Suppressor macrophage (primary cell): ENCODE measurements at places on chromosomes 11 and 22.
A peak's percentile ranks its signal among the peaks of the same experiment; 100 is the strongest.

DNA sequence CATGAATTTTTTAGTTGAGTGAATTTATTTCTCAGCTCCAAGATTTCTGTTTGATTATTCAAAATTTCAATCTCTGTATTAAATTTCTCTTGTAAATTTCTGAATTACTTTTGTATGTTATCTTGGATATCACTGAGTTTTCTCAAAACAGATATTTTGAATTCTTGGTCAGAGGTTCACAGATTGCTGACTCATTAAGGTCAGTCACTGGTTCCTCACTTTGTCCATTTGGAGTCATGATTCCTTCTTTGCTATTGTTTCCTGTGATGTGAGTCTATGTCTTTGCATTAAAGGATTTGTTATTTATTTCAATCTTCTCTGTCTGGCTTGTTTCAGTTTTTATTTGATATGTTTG lies 10.2 kb upstream of the IL17RA start:
- DNase-seq, result no peak

DNA sequence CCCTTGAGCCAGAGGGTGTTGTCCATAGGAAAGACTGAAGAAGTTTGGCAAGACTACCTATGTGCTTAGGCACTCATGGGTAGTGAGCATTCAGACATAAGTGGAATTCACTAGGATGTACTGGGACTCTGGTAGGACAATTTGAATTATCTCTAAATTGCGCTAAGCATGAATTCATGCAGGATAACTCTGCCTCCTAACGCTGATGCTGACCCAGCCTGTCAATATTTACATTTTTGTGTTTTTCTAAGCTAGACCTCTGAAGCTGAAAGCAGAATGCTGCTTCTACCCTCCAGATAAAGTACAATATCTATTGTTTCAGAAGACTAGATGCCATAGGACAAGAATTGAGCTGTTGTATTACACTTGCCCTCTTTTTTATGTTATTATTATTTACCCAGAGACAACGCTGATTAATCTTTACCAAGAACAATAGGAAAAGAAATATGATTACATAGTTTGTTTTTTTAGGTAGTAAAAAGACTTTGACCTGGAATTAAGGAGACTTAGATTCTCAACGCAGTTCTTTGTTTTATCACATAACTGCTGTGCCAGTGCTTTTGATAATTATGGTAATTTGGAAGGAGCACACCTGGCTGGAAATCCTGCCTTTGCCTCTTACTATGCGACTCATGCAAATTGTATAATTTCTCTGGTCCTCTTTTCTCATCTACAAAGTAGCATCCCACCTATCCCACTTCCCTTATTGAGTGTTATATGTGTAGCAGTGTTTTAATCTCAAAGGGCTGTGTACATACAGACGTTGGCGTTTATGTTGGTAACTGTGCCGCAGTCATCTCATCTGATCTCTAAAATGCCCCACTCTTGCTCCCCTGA lies 21.2 kb upstream of the GRAMD1B start:
- DNase-seq, result no peak

- DNase-seq, result no peak
These were observed 13.6 kb downstream of the CHEK2 start for GRCh38 chr22:28728002-28728401.

DNA sequence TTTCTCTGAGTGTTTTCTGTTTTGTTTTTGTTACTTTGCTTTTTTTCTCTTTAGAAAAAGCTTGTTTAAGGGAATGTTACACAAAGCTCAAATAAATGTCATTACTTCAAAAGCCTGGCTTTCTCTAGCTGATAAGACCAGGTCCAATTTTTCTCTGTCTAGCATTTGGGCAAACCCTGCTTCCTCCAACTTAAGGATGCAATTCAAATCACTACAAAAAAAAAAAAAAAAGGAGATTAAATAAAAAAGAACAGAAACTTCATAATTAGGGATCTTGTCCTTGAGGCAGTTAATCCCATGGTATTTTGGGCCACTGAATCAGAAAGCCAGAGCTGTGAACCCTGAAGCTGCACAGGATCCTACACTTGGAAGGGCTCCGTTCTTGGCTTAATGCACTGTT lies 480.8 kb upstream of the KIRREL3 start:
- DNase-seq, result no peak

GRCh38 chr11:110479108-110480101 lies 49.7 kb downstream of the FDX1 start:
- peak; percentile 63 for DNase-seq

GRCh38 chr11:65110354-65110861 lies 1.3 kb upstream of the TM7SF2 start:
- DNase-seq, result peak; percentile 92

GRCh38 chr11:117074119-117074518 lies 24.1 kb downstream of the SIK3 start:
- DNase-seq, result peak; percentile 43

DNA sequence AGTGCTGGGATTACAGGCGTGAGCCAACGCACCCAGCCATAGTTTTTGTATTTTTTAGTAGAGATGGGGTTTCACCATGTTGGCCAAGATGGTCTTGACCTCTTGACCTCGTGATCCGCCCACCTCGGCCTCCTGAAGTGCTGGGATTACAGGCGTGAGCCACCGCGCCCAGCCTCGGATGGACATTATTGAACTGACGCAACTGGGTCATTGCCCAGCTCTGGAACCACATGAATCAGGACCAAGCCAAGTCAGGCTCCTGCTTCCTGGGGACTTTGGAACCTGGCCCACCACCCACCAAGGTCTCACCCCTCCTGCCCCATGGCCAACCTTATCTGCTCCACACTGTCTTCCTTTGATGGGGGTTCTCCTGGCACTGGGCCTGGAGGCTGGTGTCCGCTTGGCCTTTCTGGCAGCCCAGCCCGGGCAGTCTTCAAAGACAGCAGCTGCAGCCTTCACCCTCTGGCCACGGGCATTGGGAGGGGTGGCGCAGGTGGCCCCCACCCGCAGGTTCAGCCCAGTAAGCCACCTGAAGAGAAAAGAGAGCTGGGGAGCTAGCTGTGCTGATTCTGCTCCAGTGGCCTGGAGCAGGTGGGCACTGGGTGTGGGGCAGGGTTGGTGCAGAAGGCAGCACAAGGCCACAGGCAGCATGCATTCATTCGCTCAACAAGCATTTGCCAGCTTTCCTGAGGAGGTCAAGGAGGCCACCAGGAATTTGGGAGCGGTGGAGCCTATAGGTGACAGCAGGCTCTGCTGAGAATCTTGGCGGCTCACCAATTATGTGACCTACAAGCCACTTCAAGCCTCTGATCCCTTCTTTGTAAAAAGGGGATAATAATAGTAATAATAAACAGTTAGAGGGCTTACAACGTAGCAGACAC lies 5.7 kb downstream of the CHADL start:
- DNase-seq, result no peak
